Stimulated activated CD4-positive, alpha-beta T cell treated with anti-CD3 and anti-CD28 coated beads, Interleukin-4, amount 100 ng/mL, for 48 hours (primary cell): ENCODE measurements at places on chromosomes 3 and 15.

- DNase-seq, result no peak
These were observed 99.9 kb upstream of the THSD4 start for GRCh38 chr15:71015342-71015741.

DNA sequence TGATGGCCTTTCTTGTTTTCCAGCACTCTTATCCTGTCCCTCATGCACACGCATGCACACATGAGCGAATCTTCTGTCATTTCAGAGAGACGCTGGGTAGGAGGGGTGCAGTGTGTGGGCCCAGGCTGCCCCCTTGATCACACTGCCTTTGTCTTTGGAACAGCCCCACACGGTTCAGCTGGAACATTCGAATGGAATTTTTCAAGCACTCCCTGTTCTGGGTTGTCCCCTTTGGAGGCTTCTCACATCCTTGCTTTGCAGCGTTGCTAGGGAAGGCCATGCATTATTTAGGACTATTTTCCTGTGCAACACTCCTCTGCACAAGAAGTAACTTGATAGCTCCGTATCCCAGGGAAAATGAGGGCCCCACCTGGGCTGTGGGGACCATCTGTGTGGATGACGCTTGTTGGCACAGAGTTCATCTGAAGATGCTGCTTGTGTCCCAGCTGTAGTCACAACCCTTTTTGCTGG, 78.4 kb downstream of the SPSB4 start:
- no peak for DNase-seq

GRCh38 chr3:46946416-46946815, 30.1 kb downstream of the CCDC12 start:
- no peak for DNase-seq

DNA sequence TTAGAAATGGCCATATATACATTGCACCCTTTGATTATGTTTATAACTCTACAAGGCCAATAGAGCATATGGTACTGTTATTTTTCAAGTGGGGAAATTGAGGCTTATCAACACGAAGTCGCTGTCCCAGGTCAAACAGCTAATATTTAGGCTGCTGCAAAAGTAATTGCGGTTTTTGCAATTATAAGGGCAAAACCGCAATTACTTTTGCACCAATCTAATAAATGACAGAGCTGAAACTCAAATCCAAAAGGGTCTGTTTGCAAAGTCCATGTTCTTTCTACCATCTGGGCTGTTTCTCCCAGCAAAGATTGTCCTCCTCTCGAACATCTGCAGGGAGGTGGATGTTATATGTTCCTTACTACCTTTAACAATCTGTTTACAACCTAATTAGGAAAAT, 147.2 kb downstream of the CADPS start:
- no peak for DNase-seq

DNA sequence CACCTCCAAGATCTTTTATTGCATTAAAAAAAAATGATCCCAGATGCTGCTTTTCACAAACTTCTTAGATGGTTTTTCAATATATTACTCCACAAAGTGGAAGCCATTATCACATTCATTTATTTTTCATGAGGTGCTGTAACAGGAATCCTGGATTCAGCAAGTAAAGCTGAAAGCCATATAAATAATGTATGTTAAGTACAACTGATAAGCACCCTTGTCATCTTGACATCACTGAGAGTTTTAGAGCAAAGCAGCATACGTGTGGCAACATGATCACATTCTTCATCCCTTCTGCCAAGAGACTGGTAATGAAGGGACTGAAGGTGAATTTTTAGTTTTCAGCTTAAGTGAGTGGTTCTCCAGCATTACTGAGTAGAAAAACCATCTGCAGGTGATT, 44.9 kb upstream of the LRRFIP2 start:
- DNase-seq, result no peak

- no peak for DNase-seq
These were observed 40.4 kb downstream of the MUC20 start for GRCh38 chr3:195761123-195761566.

DNA sequence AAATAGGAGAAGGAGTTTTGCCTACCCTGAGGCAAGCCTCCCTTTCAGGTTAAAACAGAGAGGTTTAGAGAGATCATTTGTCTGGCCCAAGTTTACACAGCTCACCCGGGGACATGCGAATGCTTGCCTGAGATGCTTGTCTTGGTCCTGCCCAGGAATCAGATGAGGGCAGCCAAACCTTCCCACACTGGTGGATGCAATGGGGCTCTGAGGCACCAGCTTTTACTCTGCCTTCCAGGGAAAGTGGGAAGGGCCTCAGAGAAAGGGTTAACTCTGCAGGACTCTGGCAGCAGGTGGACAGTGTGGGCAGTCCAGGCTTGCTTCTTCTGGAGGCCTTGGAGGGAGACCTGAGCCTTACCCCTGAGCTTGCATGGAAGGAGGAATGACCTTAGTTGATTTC, 90.0 kb downstream of the LRRK1 start:
- DNase-seq, result no peak
